ENCODE measurements at places on chromosomes 3 and 15.

DNA sequence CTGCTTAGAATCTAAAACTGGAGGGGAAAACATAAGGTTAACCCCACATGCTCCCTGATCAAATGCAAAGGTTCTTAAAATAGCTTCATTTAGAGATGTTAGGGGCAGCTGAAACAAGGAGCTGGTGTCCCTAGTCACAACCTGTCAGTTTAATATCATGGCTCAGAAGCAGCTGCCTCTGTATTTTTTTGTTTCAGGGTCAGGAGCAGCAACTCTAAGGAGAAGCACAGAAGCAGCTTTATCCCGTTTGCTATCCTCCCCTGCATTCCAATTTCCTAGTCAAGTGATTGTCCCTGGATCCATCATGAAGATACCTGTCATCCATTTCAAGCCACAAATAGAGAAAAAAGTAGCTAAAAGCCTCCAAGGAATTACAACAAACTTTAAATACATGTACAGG is 4.1 kb downstream of the FILIP1L start:
- H3K4me3 ChIP-seq, result no peak overlapping the region
- H3K4me1 ChIP-seq, result peaks cover 72% of the 10 kb centered on the region
- H3K27me3 ChIP-seq, result no peaks in the 10 kb centered on the region
- no peak for DNase-seq
- H3K36me3 ChIP-seq, result no peaks in the 10 kb centered on the region
- peak overlapping the region; percentile 58 for H3K27ac ChIP-seq

- H3K27ac ChIP-seq, result no peak overlapping the region
- no peaks in the 10 kb centered on the region for H3K27me3 ChIP-seq
- DNase-seq, result no peak
Measured at GRCh38 chr3:71195492-71195891, 388.0 kb downstream of the FOXP1 start.

GRCh38 chr15:60442763-60443162 is 36.2 kb downstream of the ICE2 start:
- H3K27me3 ChIP-seq, result no peaks in the 10 kb centered on the region
- no peak for DNase-seq
- H3K36me3 ChIP-seq, result peaks cover 37% of the 10 kb centered on the region
- H3K4me3 ChIP-seq, result no peak overlapping the region

DNA sequence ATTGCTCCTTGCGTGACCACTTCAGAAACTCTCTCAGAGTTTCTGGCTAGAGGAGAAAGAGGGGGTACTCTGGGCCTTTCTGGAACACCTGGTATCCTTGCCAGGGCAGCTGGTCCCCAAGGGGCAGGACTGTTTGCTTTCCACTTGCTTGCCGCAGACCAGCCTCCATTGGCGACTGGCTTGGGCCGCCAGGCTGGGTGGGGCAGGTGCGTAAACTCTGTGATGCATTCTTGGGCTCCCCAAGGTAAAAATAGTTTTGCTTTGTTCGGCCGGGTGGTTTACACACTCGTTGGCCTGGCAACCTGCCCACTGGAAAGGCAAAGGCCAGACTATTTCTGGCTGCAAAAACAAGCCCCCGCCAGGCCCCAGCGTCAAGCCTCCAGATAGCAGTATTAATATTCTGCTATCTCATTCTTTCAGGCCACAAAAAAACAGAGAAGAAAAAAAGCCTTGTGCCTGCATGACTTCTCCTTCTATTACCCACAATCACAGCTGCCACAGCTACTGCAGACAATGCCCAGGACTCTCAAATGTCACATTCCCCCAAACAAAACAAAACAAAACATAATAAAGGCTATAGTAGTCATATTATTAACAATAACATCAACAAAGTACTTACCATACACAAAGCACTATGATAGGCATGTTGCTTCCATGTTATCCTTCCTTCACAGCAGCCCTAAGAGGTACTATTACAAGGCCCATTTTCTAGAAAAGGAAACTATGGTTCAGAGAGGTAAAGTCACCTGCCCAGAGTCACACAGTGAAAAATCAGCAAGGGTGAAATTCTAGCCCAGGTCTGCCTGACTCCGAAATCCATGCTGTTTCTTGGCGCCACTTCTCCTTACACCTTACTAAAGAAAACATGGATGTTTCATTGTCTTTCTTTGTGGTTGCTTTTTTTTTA is 14.0 kb upstream of the SSUH2 start:
- no peak overlapping the region for H3K4me3 ChIP-seq
- DNase-seq, result no peak
- no peak overlapping the region for H3K27ac ChIP-seq

- no peak overlapping the region for H3K4me3 ChIP-seq
- no peak overlapping the region for H3K27ac ChIP-seq
- no peak for DNase-seq
- H3K4me1 ChIP-seq, result peaks cover 8% of the 10 kb centered on the region
- peaks cover 22% of the 10 kb centered on the region for H3K36me3 ChIP-seq
Measured at GRCh38 chr15:57457726-57458125, 81.4 kb downstream of the CGNL1 start.

GRCh38 chr3:128379367-128380160 is 87.1 kb downstream of the DNAJB8 start:
- H3K4me3 ChIP-seq, result no peak overlapping the region
- peaks cover 47% of the 10 kb centered on the region for H3K4me1 ChIP-seq
- no peak for DNase-seq
- H3K27ac ChIP-seq, result peak overlapping the region; percentile 63
- H3K27me3 ChIP-seq, result no peaks in the 10 kb centered on the region

DNA sequence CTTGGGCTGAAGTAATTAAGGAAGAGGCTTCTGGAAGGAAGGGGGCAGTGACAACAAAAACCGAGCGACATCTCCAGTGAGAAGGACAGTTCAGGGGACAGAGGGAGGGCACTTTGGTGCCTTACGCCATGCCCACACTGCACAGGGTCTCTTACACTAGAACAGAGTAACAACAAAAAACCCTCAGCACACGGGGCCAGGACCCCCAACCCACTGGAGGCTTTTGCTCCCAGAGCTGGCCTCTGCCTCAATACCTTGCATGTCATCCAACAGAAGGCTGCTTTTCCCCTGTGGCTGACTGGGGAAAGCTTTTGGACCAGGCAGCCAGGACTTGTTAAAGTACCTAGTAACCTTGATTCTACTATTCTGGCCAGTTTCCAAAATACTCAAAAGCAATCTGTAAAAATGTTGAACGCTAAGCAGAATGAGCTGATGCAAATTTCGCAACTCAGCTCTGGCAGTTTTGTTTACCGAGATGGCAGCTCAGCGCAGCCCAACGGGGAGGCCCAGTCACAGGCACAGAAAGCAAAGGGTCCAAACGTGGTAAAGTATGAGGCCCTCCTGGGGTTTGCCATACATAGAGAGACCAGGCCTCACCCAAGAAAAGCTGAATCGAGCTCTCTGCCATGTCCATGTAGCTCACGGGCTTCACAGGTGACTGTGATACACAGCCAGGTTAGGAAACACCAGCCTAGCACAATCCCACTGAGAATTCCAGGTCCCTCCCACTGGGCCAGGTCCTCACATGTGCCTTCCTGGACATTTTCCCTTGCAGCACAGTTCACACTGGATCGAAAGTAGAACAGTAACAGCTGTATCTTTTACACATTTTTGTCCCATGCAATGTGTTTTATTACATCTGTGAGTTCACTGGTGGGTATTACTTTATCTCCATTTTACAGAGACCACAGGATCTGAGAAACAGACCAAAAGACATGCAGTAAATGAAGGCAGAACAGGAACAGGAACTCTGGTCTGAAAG is 6.0 kb downstream of the CHCHD4 start:
- H3K27me3 ChIP-seq, result no peaks in the 10 kb centered on the region
- DNase-seq, result peak; percentile 62
- H3K4me1 ChIP-seq, result peaks cover 23% of the 10 kb centered on the region
- peaks cover 63% of the 10 kb centered on the region for H3K36me3 ChIP-seq

GRCh38 chr3:53845103-53845880 is 927 bp downstream of the CHDH start:
- peaks cover 31% of the 10 kb centered on the region for H3K27me3 ChIP-seq
- DNase-seq, result no peak
- no peaks in the 10 kb centered on the region for H3K36me3 ChIP-seq
- peak overlapping the region; percentile 86 for H3K4me3 ChIP-seq
- peak overlapping the region; percentile 62 for H3K27ac ChIP-seq

- DNase-seq, result no peak
- peaks cover 40% of the 10 kb centered on the region for H3K4me1 ChIP-seq
- no peaks in the 10 kb centered on the region for H3K27me3 ChIP-seq
- no peaks in the 10 kb centered on the region for H3K36me3 ChIP-seq
- no peak overlapping the region for H3K4me3 ChIP-seq
Measured at GRCh38 chr15:62505762-62506161, 340.7 kb upstream of the C2CD4B start.

- no peak for DNase-seq
- H3K27ac ChIP-seq, result no peak overlapping the region
- H3K4me3 ChIP-seq, result no peak overlapping the region
- peaks cover 7% of the 10 kb centered on the region for H3K27me3 ChIP-seq
Measured at GRCh38 chr3:135495891-135496290, 469.6 kb upstream of the PPP2R3A start.

DNA sequence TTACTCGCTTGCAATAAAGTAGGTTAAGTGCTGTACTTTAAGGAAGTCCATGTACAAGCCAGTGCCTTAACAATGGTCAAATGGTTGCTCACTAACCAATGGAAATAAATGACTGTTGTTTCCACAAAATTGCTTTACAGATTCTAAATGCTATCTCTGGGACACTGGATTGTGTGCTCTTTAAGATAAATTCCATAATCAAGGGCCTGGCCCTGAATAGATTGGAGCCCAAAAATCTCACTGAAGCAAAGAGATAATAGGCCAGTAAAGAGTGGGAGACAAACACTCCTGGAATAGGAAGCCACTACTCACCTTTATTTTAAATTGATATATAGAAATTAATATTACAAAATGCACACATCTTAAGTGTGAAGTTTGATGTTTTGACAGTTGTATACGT is 62.4 kb upstream of the GOLGA6B start:
- no peak overlapping the region for H3K27ac ChIP-seq
- DNase-seq, result no peak
- no peak overlapping the region for H3K4me3 ChIP-seq

- no peaks in the 10 kb centered on the region for H3K27me3 ChIP-seq
- no peak overlapping the region for H3K4me3 ChIP-seq
- peak; percentile 66 for DNase-seq
- no peak overlapping the region for H3K27ac ChIP-seq
- H3K36me3 ChIP-seq, result no peaks in the 10 kb centered on the region
Measured at GRCh38 chr3:138016065-138016464, 6.1 kb downstream of the CLDN18 start.
